NCI-H748 treated with DMSO at 0.1 percent for 48 hours (cell line): ENCODE measurements at places on chromosomes 7 and 10.
A peak's percentile ranks its signal among the peaks of the same experiment; 100 is the strongest.

DNA sequence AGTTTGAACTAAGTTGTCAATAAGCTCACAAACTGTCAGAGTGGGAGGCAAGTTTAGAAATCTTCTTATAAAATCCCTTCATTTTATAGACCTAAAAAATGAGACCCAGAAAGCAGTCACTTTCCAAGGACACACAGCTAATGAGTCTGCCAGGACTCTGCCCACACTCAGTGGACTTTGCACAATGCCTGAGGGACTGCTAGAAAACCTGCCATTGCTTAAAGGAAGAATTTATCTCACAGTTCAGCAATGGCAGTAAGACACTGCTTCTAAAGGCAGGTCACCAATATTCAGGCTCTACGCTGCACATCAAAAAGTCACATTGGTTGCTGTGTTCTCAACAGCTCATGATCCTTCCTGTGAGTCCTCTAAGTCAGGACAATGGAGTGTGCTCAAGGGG, 698.1 kb downstream of the GRID1 start:
- no peak for DNase-seq

DNA sequence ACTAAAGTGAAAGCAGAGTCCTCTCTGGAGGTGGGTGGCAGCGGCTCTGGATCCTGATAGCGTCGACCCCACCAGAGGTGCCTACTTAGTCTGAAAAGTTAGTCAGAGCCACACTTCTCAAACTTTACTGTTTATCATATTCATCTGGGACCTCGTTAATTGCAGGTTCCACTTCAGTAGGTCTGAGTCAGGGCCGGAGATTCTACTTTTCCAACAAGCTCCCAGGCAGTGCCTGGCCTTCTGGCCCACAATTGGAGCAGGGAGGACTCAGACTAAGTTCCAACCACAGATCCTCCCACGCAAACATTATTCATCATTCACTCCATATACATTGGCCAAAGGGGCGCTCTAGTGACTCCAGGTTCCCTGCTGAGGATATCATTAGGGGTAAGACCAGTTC, 78.1 kb downstream of the VSTM4 start:
- DNase-seq: no peak

GRCh38 chr7:12477620-12478019, 74.0 kb upstream of the VWDE start:
- no peak for DNase-seq

- DNase-seq: no peak
Observed at GRCh38 chr10:125881192-125881591, at the start of gene DHX32. Gene DHX32, minus strand, starts transcription at chr10:125881292. Its CDS starts 468 bp downstream, at chr10:125880824.

DNA sequence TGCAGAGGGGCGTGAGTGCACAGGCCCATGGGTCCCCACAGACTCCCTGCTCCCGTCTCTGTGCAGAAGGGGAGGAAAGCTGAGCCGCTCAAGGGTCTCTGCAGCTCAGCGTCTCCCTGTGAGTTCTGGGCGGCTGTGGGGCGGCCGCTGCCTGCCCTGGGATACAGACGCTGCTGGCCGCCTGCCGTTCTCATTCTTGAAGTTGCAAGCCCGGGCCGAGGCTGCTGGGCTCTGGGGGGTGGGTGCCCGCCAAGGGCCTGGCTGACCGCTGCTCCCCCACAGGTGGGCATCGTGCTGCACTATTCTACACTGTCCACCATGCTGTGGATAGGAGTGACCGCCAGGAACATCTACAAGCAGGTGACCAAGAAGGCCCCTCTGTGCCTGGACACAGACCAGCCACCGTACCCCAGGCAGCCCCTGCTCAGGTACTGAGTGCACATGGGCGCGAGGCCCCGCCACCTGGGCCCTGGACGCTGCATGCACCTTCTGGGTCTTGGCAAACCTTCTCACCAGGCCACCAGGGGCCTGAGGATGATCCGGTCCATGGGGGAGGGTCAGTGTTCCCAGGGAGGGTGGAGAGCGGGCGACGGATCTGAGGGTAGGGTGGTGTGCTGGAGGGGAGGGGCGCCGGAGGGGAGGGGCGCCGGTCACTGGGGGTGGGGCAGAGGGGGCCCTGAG, 14.8 kb downstream of the ADGRA1 start:
- no peak for DNase-seq

- DNase-seq: no peak
Observed at GRCh38 chr10:47326306-47326926, 4.2 kb downstream of the GDF2 start.

GRCh38 chr7:41574377-41574776, 128.5 kb downstream of the INHBA start:
- no peak for DNase-seq

DNA sequence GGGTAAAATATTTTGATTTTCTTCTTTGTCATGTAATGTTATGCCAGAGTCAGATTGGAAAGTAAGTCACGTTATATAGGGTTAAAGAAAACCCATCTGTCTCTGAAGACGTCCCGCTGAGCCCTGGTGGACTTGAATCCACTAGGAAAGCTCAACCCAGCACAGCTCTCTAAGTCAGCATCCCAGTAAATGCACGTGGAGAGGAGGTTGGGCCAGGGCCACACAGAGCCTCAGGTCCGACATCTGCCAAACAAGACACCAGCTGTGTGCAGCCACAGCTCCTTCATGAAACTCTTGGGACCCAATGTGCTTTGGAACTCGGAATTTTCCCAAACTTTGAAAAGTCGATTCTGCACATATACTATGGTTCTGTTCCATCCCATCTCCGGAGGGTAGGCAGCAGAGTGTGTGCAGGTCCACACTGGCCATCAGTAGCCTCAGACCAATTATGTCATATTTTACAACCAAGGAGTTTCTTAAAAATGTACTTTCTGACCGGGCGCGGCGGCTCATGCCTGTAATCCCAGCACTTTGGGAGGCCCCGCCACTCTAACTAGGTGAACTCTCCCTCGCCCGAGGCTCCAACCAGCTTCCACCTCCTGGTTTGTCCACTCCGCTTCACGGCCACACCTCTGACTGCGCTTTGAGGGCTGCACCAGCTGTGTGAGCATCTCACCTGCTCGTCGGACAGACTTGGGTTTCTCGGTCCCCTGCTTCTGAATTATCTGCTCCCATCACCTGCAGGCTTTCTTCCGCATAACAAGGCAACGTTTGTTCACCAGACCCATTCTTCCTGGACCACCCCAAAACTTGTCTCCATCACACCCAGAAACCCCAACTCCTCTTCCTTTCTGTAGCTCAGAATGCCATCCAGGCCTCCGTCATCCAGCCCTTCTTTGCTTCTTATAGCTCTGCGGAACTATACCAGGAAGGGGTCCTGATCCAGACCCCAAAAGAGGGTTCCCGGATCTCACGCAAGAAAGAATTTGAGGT, 29.7 kb upstream of the DNAJB6 start:
- no peak for DNase-seq

GRCh38 chr10:89206402-89207180, 526 bp downstream of the CH25H start:
- DNase-seq: peak; percentile 25

DNA sequence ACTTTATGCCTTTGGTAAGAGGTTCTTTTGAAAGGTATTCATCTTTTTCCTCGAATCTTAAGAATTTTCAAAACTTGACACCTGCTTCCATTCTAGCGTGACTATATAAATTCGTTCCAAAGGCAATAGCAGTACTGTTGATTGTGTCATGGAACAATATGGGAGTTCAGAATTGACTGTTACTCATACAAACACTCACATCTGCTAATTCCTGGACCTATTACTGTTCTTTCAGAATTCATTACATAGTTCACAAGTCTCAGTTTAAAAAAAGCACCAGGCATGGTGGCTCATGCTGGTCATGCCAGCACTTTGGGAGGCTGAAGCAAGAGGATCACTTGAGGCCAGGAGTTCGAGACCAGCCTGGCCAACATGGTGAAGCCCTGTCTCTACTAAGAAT, 80.9 kb downstream of the CACNB2 start:
- DNase-seq: no peak

- no peak for DNase-seq
Observed at GRCh38 chr7:158161194-158161593, 426.4 kb downstream of the PTPRN2 start.

- no peak for DNase-seq
Observed at GRCh38 chr10:61618388-61618961, 44.3 kb upstream of the CABCOCO1 start.

DNA sequence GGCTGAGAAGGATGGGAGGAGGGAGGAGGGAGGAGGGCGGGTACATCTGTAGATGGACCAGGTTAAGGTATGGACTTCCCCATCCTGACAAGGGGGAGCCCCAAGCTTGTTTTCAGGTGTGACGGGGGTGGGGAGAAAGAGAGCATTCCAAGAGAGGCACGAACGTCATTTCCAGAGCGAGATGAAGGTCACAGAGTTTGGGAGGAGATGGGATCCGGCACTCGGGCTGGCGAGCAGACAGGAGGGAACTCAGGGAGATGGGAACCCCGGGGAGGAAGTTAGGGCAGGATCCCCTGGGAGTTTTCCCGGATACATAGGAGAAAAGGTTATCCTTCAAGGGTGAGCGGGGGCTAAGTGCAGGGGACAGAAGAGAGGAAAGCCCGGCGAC, 118.8 kb downstream of the CUX1 start:
- DNase-seq: no peak

DNA sequence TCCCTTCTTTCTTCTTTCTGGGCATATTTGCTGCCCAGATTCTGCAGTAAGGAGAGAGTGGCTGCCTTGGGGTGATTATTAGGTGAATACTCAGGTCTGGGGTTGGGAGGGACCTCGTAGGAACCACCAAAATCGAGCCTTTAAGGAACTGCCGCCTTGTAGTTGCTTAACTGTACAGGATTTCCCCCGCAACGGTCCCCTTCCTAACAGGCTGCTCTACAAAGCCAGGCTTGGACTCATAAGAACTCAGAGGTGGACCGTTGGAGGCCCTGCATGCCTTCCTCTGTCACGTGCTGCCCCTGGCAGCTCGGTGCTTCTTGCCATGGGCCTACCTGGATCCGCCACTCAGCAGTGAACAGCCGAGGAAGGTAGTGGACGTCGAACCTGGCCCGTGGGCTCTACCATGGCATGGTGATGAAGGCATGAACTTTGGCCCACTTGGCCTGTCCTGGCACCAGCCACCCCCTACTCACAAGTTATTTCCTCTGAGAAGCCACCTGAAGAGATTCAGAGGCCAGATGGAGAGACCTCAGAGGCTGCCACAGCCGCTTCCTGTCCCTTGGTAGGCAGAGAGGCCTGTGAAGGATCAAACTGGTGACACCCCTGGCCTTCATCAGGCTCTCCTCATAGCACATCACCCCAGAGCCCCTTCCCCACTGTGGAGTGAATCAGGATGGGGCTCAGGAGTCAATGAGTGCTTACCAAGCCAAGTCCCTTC, 54.6 kb downstream of the NOD1 start:
- DNase-seq: no peak

- DNase-seq: no peak
Observed at GRCh38 chr7:7553386-7553785, 13.3 kb upstream of the MIOS start.

DNA sequence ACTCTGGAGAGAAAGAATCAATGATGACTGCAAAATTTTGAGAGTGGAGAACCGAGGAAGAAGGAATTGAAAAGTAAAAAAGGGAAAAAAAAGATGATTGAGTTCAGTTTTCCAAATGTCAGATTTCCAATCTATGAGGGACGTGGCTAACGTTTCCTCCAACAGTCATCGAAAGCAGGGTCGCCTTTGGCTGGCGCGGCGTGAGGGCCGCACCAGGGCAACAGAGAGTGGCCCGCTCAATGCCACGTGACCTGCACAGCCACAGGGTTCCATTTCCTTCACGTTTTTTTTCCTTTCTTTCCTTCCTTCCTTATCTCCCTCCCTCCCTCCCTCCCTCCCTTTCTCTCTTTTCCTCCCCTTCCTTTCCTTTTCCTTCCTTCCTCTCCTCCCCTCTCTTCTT, 101.9 kb downstream of the WDR37 start:
- DNase-seq: no peak

DNA sequence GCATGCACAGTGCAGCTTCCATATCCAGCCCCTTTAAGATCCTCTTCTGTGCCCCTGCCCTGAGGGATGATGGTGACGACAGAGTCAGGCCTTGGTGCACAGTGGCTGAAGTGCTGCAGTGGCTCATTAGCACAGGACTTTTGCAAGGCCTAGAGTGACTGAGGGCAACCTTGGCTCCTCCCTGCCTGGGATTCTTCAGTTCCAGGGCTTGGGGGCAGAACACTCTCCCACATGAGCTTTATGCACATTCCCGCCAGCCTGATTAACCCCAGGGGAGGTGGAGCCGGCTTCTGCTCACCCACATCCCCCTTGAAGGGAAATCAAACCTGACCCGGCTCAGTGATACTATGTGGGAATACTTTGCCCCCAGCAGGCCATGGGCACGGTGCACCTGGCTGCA, 253.4 kb downstream of the GALNT17 start:
- DNase-seq: no peak

DNA sequence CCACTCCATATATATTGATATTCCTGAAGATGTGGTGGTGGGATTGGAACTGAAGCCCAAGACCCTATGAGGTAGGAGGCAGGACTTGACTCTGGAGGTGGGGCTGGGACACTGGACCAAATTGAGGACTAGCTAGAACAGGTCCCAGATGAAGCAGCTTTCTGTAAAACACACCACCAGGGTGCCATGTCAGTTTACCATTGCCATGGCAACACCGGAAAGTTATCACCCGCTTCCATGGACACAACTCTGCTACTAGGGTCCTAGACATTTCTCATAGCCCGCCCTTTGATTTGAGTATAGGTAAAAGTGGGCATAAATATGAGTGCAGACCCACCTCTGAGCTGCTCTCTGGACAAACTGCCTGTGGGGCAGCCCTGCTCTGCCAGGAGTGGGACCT, 490.5 kb upstream of the PFKP start:
- no peak for DNase-seq

DNA sequence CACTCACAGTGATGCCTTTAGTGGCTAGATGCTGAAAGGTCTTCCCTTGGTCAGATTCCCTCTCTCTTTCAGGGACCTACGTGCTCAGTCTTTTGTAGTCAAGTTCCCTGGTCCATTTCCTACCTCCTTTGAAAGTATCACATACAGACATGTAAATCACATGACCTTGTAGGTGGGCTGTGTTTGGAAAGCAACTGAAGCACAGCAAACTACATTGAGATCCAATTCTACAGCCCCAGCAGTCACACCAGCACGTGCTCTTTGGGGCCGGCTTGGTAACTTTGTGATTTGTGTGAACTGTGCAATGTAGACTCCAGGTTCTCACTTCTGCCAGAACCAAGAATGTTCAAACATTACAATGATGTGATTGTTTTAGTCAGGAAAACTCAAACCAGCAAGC, 89.7 kb upstream of the PLPP4 start:
- DNase-seq: no peak

- no peak for DNase-seq
Observed at GRCh38 chr7:12220389-12221046, 9.4 kb downstream of the TMEM106B start.

DNA sequence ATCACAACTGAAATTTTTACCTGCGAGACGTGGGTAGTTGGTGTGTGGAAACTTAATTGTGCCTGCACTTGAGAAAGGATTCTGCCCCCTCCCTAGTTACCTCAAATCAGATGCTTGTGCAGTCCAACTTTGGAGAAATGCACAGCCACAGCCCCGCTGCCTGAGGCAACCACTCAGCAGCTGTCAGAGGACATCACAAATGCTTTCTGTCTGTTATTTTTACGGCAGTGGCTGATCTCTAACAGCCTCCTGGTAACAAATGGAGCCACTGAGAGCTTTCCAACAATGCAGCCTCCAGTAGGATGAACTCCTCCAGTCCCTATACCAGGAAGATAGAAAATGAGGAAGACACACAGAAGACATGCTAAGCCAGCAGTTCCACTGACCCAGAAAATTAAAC, 712.2 kb upstream of the GHITM start:
- no peak for DNase-seq
